ENCODE measurements at places on chromosomes 4 and X. TPM values are rescaled to one million over a fixed set of nuclear protein-coding genes. Genes with fewer than 3 reads are reported as not detected.
A peak's percentile ranks its signal among the peaks of the same experiment; 100 is the strongest.

Gene PALLD
- total RNA-seq = 26.4 TPM

Gene ADAMTS3
- 0.19 TPM for total RNA-seq

Gene HUWE1
- total RNA-seq = 69.9 TPM

Gene APELA
- not detected for total RNA-seq

Gene G6PD
- 102 TPM for total RNA-seq

DNA sequence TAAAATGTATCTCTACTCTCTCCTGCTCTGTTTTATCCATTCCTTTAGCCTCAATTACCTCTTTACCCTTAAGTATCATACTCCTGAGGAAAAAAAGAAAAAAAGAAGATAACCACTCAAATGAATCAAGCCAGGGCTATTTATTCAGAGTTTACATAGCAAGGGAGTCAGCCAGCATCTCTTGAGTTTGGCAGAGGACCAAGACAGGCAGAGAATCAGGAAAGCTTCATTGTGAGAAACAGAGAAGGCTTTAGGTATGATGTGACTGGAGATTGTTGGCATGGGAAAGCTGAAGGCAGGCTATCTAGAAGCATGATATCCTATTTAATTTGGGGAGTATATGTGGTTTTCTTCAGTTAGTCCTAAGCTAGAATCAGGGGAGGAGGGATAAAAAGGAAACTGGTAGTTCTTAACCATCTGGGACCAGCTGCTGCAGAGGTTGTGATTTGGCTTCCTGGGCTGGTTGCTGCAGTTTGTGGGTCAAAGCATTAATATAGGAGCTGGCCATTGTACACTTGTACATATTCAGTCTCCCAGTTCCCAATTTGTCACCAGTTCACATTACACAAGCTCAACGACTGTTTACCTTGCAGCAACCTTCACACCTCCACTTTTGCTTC lies 11.2 kb downstream of the APELA start:
- DNase-seq = no peak

- no peak for DNase-seq
These were observed 115.9 kb upstream of the TEX13D start for GRCh38 chrX:124216396-124217115.

- DNase-seq = peak; percentile 36
These were observed 11.3 kb upstream of the PHKA2 start for GRCh38 chrX:18995221-18995620.

DNA sequence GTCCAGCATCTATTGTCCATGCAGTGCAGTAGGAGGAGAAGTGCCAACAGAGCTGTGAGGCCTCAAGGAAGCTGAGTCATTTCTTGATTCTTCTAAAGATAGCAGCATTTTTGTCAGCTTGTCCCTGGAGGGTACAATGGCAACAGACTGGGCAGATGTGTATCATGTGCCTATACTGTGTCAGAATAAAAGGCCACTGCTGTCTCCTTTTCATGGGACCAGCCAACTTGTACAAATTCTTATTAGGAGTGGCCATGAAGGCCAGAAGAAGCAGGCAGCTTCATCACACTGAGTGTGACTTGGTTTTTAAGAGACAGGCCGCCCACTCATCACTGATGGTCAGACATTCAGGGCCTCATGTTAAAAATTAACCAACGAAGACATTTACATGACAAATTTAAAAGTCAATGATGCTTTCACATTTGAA lies 185.0 kb upstream of the FAM241A start:
- peak; percentile 52 for DNase-seq

DNA sequence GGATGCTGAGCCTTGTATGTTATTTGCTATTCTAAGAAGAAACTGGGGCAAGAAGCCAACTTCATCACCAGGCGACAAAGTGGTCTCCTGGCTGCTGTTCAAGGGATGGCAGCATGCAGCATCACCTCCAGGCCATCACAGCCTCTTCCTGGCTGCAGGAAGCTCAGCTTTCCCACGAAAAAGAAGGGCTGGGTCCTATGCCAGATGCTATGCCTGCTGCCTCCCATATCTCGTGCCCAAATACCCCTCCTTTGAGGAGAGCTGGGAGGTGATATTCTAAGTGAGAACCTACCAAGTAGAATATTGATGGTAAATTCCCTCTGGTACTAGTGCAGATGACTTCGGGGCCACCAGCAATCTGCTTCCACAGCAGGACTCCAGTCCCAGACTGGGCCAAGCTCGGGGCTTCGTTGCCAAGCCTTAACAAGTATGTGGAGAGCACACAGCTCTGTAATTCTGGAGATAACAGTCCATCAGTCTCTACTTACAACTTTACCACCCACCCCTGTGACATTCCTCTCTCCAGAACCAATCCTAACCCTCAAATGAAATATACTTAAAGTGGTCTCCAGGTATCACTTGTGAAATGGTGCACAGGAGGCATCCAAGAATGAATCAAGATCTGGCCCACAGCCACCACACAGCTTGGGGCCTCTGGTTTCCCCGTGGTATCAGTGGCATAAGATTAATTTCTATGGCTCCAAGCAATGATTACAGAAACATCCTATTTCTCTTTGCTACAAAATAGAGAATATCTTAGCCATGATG lies 149.3 kb downstream of the PALLD start:
- no peak for DNase-seq

GRCh38 chr4:39331191-39331590 lies 35.0 kb downstream of the RFC1 start:
- DNase-seq = no peak

DNA sequence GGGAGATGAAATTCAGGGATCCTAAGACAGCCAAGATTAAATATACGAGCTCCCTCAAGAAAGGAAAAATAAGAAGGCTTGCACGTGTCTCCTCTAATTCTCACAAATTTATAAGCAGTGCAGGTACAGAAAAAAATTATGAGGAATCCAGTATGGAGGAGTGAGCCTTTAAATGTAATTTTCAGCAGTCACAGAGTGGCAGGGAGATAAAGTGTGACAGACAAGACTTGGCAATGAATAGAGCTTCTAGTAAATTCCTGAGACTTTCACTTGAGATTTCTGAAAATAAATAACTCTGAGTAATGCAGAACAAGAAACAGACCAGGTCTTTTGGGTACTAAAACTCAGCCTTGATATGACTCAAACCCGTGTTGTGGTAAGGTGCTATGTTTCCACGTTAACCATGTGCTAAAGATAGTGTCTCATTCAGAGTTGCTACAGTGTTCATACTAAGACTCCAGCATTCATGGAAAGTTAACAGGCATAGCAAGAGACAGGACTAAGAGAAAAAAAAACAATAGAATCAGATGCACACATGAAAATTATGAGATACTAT lies 119.8 kb downstream of the SPOCK3 start:
- no peak for DNase-seq

DNA sequence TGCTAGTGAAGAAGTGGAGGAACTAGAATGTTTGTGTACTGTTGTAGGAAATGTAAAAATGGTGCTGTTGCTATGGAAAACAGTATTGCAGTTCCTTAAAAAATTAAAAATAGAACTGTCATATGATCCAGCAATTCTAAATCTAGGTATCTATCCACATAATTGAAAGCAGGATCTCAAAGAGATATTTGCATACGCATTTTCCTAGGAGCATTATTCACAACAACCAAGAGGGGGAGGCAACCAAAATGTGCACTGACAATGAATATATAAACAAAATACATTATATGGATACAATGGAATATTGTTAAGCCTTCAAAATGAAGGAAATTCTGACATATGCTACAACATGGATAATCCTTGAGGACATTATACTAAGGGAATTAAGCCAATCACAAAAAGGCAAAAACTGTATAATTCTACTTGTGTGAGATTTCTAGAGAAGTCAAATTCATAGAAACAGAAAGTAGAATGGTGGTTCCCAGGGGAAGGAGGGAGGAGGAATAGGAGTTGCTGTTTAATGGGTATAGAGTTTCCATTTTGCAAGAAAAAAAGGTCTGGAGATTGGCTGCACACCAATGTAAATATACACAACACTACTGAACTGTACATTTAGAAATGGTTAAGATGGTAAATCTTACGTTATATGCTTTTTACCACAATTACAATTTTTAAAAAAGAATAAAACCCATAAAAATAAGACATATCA lies 35.6 kb upstream of the KCNE5 start:
- DNase-seq = no peak

DNA sequence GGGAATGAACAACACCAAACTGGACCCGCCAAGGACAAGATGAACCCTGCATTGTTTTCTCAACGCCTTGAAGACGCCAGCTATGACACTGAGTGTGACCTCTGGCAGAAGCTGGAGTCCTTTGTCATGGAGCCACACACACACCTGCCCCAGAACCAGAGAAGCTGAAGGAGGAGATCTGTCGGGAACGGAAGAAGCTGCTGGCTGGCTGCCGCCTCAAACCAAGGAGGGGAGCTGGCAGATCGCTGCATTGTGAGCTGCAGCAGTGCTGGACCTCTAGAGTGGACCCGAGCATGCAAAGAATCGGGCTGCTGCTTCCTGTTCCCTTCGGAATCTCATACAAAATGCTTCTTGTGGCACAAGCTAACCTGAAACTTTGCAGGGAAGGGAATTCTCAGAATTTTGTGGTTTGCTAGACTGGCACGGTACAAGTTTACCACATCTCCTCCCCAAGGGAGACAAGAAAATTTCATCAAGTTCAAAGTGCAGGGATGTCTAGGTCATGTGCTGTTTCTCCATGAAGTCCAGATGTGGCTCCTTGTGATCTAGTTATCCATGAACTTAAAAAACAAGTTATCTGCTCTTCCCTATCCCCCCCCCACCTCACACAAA lies 23.4 kb upstream of the GLRB start:
- DNase-seq = no peak

DNA sequence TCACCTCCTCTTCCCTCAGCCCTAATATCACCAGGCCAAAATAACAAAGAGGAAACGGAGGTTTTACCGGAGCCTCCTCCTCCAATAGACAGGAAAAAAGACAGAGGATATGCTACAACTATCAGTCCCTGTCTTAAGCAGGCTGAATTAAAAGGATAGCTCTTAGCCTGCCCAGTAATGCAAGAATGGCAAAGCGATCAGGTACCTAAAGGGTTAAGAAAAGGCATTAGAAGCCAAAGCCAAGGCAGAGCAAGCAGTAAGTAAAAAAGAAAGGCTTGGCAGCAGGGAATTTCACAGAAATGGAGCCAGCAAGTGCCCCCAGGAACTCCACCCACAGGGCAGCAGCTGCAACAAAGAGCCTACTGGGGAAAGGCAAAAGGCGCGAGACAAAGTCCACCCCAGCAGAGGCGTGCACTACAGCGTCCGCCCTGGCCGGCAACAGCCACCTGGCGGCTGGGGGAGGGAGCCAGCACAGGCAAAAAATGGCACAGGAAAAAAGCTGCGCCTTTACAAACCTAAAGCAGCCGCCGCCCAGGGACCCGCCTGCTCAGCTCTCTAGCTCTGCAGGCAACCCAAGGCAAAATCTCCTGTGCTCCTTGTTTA lies 220.6 kb upstream of the ZC4H2 start:
- no peak for DNase-seq

GRCh38 chr4:20195071-20195885 lies 56.4 kb upstream of the SLIT2 start:
- DNase-seq = peak; percentile 81

GRCh38 chrX:54093571-54093970 lies 49.3 kb upstream of the PHF8 start:
- no peak for DNase-seq

- DNase-seq = no peak
These were observed 153.7 kb downstream of the PPP4R3C start for GRCh38 chrX:27309406-27309805.

- peak; percentile 59 for DNase-seq
These were observed at the start of gene FGF5 for GRCh38 chr4:80266253-80266901. FGF5 (plus strand) TSS chr4:80266664; CDS start chr4:80266825, 161 bp downstream.

DNA sequence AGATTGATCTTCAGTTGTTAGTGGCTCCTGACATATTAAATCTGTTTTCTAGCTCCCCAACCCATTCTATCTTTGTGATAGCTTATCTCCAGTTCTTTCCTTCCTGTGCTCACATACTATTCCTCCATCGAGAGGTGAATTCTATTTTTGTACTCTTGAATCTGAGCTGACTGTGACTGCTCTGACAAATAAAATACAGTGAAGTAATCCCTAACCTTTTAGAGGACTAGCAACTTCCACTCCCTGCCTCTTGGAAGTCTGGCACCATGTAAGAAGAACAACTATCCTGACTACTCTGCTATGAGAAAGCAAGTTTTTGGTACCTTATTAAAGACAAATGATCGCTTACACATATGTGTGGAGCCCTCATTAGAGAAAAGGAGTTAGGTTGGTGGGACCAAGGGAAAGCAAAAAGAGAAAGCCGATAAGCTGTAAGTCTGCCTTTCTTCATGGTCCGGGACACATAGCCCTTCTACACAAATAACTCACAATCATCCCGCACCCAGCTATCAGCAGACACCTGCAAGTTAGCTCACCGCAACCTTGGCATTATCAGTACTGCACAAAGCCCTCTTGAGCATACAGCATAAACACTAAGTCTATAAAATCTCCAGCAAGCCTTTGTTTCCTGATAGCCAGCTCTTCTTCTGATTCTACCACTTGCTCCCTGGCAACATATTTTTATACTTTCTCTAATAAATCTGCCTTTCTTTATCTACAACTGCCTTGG lies 13.5 kb upstream of the PPM1K start:
- no peak for DNase-seq

GRCh38 chrX:105488716-105489115 lies 268.2 kb upstream of the TEX13A start:
- no peak for DNase-seq

DNA sequence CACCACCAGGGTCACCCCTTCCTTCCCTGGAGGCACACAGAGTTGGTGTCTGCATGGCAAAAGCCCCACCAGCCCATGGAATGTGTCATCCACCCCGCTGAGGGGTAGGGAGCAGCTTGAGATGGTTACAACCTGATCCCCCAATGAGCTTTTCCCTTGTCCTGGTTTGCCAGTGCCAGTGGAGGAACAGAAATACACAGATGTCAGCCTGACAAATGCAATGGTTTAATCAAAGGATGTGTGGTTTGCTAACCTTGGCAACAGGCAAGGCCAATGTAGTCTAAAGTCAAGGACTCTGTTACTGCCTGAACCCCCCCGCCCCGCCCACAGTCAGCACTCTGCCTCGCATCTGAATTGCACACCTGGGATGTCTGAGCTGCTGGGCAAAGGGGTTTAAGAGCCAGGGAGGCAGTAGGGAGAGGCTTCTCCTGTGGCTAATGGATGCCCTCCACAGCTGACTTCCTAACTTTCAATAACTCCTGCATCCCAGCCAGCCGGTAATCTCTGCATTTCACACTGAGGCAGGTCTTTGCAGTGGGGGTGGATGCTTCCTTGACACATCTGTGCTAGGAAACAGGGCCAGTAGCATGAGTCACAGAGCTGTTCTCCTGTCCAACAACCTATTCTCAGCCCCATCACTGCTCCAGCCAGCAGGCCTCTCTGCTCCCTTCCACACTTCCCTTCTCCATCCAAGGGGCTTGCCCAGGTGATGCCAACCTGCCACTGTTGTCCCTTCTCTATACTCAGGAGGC lies 137.5 kb downstream of the AMMECR1 start:
- DNase-seq = peak; percentile 52

GRCh38 chrX:110748256-110748806 lies 47.3 kb downstream of the CHRDL1 start:
- DNase-seq = no peak
